Activated T-cell treated with anti-CD3 and anti-CD28 coated beads, Interleukin-2, amount 50 U/mL, for 72 hours (primary cell): ENCODE measurements at places on chromosomes 1 and 21. TPM values are rescaled to one million over a fixed set of nuclear protein-coding genes. Genes with fewer than 3 reads are reported as not detected.

DNA sequence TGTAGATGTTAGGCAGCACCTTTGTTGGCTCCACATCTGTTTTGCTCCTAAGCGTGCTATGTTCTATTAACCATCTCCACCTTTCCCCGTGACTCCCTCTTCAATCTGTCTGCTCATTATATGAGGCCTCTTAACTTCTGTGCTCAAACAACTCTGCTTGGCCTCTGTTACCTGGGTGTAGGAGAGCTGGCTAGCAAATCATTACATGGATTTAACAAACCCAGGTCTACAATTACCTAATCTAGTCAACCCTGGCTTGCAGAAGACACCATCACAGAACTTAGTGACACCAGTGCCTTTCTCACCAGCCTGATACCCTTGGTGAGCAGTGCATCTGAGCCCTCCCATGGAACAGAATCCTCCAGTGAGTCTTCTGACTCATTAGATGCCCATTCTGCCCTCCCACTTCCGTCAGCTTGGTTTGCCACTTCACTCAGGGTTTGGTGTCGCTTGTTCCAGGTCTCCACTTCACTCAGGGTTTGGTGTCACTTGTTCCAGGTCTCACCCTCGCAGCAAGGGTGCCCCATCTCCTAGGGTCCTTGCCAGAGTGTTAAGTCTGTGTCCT lies 92.0 kb upstream of the KIF26B start:
- H3K4me1 ChIP-seq, result no peaks in the 10 kb centered on the region
- H3K27me3 ChIP-seq, result no peaks in the 10 kb centered on the region

DNA sequence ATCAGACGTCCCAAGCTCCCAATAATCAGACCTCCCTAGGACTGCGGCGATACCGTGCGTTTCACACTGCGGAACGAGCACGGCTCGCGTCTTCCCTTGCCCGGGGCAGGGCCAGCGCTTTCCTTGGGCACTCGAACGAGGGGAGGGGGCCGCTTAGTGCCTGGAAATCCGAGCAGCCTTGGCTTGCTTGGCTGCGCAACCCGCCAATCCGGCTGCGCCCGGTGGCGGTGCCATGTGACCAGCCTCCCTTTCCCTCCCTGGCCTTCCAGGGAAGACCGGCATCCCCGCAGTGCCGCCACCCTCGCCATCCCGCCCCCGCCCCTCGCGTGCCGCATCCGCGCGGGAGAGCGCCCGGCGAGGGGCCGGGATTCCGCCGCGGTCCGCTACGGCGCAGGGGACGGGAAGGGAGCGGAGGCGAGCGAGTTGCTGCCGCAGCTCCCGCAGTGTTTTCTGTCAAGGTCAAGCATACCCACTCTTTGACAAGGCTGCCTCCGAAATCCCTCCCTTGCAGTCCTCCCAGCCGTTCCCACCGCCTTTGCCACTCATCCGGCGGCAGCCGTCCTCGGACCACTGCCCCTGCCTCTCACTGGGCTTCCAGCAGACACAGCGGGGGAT lies 8.3 kb upstream of the RNF19B start:
- H3K4me3 ChIP-seq, result peak overlapping the region; percentile 80
- peak; percentile 38 for DNase-seq

DNA sequence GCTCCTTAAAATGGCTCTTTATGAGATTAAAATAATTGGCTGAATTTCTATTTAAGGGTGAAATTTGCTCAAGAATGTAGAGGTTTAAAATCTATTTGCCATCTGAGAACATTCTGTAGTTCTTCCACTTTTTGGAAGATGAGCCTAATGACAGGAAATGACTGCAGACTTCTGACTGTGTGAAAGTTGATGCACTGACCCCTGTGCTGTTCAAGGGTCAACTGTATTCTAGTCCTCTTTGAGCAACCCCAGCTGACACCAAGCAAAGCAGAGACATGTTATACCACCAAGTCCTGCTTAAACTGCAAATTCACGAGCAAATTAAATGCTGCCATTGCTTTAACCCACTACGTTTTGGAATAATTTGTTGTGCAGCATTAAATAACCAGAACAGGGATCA lies 26.6 kb downstream of the DDAH1 start:
- H3K4me1 ChIP-seq, result no peaks in the 10 kb centered on the region
- no peak overlapping the region for H3K27ac ChIP-seq
- DNase-seq, result no peak
- H3K27me3 ChIP-seq, result peaks cover 6% of the 10 kb centered on the region
- no peak overlapping the region for H3K4me3 ChIP-seq

DNA sequence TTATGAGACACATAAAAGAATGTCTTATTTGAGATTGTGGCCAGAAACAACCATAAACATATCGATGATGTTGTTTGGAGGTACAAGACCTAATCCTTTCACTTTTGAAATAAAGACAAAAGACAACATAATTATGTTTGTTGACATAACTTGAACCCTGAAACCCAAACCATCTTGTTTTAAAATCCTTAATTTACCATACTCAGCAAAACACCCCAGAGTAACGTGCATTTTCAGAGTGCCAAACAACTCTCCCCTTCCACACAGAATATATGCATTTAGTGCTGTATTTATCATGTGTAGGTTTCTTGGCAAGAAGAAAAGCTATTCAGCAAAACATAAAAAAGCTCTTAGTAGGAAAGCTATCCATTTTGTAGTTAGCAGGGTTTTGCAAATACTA lies 17.5 kb downstream of the SIM2 start:
- DNase-seq, result no peak
- H3K4me3 ChIP-seq, result no peak overlapping the region
- H3K27ac ChIP-seq, result no peak overlapping the region
- peaks cover 8% of the 10 kb centered on the region for H3K4me1 ChIP-seq
- peaks cover 83% of the 10 kb centered on the region for H3K27me3 ChIP-seq

Gene CD5L
- total RNA-seq, result not detected
